Stimulated activated CD4-positive, alpha-beta T cell treated with anti-CD3 and anti-CD28 coated beads, Interleukin-1b, Interleukin-23, amount 100 ng/mL, for 1 hour (primary cell): ENCODE measurements at places on chromosomes 4 and X.

GRCh38 chrX:152915541-152916241, 17.8 kb downstream of the ZNF185 start:
- DNase-seq, result no peak

DNA sequence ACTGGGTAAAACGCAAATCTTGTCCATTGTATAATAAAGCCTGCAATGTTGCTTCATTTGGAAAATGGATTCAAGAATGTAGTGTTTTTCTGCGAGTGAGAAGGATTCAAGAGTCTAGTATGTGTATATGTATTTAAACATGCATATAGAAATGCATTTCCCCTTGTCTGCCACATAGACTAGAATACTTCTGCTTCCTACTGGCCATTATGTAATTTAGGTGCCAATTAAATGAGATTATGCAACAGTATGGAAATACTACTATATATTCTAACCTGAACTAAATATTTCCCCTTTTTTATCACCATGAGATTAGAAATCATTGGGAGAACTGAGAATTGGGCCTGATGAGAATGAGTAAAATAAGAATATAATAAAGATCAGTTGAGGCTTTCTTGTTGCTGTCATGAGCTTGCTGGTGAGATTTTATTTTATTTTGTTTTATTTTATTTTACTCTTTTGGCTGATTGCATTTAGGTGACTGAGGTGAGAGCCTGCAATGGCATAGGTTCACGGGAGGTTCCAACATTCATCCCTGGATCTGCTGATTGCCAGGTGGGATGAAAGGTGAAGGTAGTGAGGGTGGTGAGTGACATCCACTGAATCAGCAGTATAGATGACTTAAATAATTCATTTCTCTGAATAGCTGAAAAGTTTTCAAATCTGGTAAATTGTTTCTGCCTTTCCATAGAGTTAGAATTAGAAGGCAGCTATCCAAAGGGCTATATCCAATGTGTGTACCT, 95.6 kb upstream of the SLC4A4 start:
- DNase-seq, result no peak

GRCh38 chrX:37912777-37913176, 65.4 kb upstream of the DYNLT3 start:
- DNase-seq, result no peak

DNA sequence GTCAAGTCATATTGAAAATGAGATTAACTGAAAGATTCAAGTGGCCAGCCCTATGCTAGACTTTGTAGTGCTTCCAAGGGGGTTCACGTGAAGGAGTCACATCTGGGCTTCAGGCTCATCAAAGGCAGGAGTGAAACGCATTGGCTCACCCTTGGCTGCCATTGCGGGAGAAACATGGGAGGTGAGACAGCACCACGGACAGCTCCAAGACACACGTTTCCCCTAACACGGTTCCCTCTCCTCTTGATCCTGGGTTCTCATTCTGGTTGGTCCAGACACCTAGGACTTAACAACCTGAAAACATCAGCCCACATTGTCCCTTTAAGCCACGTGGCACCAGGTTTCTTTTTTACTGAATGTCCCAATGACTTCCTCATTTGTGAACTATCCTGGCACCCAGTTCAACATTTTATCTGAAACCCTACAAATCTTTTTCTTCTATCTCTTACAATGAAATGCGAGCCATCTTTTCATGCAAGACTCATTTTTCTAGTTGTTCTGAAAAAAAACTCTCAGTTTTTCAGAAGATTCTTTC, 279.0 kb upstream of the VCX3A start:
- DNase-seq, result no peak

- DNase-seq, result no peak
Observed at GRCh38 chr4:109701566-109702410, 1.5 kb downstream of the CASP6 start.

- DNase-seq, result no peak
Observed at GRCh38 chrX:1398431-1399340, 6.8 kb upstream of the SLC25A6 start.

DNA sequence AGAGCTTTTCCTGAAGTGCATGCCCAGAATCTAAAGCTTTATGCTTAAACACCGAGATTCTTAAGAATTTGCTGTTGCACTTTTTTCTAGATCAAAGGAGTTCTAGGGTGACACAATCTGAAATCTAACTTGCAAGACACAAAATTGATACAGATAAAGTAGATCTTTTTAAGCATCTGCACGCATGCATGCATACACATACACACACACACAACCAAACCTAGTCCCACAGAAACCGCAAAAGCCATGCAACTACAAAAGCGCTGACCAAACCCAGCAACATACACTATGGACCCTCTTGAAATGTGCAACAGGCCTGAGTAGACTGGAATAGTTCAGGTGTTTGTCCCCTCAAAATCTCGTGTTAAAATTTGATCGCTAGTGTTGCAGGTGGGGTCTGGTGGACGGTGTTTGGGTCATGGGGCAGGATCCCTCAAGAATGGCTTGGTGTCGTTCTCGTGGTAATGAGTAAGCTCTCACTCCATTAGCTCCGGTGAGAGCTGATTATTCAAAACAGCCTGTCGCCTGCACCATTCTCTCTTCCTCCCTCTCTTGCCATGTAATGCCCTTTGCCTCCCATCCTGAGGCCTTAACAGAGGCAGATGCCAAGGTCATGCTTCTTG, 52.7 kb downstream of the IRF2 start:
- no peak for DNase-seq

DNA sequence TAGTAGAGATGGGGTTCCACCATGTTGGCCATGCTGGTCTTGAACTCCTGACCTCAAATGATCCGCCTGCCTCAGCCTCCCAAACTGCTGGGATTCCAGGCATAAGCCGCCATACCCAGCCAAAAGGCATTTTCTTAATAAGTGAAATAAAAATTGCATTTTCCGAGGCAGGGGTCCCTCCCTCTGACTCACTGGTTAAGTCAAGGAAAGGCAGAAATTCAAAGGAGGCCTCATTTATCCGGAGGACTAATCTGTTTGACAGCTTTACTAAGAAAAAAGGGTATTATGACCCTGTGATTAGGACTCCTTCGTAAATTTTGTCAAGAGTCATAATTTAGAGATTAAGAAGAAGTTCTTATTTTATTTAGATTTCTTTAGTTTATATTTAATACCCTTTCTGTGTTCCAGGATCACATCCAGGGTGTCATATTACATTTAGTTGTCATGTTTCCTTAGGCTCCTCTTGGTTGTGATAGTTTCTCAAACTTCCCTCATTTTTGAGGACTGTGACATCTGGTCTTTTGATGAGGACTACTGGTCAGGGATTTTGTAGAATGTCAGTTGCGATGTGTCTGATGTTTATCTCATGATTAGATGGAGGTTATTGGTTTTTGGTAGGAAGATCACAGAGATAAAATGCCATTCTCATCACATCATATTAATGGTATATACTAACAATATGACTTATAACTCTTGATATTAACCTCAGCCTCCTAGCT, 753.7 kb upstream of the AMOT start:
- no peak for DNase-seq
